ENCODE measurements at places on chromosomes 11 and 22.
A peak's percentile ranks its signal among the peaks of the same experiment; 100 is the strongest.

- DNase-seq: no peak
Observed at GRCh38 chr11:122832721-122833470, 5.4 kb upstream of the CRTAM start.

GRCh38 chr11:14544611-14545010 is 24.4 kb upstream of the PSMA1 start:
- no peak for DNase-seq

GRCh38 chr11:17700991-17701390 is 18.4 kb upstream of the MYOD1 start:
- DNase-seq: no peak

GRCh38 chr11:77200351-77201268 is 72.6 kb downstream of the MYO7A start:
- DNase-seq: no peak

DNA sequence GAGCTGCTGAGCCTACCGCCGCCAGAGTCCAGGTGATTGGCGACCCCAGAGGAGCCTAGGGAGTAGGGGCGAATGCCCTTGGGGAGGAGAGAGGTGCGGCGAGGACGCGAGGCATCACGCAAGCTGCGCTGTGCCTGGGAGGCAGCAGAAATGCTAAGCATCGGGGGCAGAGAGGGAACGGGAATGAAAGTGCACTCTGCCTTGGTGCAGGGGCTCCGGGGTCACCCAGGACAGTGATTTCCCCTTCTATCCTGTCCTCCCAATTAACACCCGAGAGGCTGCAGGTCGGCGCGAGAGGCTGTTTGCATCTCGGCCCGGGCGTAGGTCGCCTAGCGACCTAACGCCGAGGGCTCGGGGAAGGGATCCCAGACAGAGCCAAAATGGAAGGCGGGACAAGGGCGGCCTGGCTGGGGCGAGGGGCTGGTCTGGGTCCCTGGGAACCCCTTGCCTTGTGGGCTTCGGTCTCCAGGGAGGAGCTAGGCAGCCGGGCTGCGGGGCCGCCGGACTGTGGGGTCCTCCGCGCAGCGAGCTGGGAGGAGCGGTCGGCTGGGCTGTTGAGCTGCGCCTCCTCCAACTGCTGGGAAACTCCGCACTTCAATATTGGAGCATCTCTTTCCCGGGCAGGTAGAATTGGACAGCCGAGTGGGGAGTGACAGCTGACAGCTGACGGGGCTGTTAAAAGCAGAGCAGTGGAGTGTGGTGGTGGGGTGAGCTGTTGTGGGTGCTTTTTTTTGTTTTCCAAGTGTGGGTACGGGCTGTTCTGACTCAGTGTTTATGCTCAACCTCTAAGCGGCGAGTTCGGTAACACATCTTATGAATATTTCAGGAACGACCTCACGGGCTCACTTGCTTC is 657 bp downstream of the ELMOD1 start:
- no peak for DNase-seq

DNA sequence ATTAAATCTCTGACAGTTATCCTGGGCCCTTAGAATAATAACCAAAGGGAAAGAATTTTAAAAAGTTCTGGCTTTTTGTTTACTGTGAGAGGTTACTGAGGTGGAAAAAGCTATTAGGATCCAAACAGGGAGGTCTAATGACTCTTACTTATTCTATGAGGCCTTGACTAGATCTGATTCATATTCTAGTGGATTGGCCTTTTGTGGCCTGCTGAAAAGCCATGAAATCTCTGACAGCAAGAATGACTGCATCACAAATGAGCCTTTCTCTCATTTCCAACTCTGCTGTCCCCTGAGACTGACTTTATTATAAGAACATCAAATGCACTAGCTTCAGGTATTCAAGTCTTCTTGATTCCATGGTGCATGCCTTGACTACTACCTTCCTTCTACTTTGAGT is 1797.6 kb downstream of the LRRC4C start:
- no peak for DNase-seq

DNA sequence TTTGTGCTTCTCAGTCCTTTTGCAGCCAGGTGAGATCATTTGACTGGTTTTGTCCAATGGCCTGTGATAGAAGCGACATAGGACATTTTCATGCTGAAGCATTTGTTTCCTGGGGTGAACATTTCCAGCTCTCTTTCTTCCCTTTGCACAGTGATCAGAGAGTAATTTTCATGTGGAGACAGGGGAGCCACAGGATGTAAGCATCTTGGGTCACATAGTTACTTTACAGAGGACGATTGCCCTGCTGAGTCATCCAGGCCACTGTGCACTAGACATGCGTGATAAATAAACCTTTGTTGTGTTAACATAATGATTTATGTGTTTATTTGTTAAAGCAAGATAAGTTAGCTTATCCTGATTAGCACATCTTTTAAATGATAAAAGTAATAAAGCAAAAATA is 263.5 kb upstream of the CCDC179 start:
- DNase-seq: peak; percentile 50

GRCh38 chr11:117417342-117417741 is 89.7 kb downstream of the CEP164 start:
- no peak for DNase-seq

DNA sequence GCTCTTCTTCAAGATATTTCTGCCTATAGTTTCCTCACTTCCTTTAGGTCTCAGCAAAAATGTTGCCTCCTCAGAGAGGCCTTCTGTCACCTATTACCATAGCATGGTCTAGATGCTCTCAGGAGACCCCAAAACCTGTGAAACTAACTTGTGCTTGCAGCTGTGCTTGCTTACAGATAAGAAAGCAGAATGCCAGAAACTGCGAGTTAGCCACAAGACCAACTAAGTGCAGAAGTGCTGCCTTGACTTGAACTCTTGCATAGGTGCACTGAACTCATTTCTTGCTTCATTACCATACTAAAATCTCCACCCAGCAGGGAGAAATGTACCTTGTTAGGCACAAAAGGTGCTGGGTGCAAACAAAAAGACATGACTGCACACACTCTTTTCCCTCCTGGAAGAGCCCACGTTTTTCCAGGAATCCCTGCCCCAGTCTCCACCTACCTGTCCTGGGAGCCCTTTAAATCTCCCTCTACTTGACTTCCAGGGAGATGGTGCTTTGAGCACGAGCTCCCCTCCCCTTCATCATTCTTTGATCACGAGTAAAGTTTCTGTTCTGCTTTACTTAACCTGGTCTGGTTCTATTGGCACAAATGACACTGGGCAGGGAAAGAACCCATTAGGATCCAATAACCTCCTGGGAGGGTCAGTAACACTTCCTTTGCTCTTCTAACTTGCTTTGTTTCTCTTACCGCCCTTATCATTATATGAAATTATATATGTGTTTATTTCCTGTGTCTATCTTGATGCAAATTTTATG is 137.7 kb upstream of the DDI1 start:
- DNase-seq: no peak

DNA sequence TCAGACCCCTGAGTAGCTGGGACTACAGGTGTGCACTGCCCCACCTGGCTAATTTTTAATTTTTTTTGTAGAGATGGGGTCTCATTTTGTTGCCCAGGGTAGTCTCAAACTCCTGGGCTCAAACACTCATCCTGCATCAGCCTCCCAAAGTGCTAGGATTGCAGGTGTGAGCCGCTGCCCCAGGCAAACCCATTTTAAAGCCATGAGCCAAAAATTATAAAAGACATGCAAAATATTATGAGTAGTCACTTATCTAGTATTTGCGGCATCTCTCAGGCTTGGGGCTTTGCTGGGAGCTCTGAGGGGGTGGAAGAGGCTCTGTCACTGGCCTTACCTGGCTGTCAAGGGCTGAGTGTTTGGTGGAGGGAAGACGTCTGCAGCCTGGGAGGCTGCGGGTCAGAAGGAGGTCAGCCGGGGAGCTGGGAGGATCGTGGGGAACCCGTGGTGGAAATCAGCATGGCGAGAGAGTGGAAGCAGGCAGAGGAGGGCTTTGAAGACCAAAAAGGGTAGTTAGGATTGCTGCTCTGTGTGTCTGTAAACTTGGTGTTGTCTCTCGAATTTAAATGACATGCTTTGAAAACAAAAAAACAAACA is 69.1 kb upstream of the PARVG start:
- DNase-seq: no peak

DNA sequence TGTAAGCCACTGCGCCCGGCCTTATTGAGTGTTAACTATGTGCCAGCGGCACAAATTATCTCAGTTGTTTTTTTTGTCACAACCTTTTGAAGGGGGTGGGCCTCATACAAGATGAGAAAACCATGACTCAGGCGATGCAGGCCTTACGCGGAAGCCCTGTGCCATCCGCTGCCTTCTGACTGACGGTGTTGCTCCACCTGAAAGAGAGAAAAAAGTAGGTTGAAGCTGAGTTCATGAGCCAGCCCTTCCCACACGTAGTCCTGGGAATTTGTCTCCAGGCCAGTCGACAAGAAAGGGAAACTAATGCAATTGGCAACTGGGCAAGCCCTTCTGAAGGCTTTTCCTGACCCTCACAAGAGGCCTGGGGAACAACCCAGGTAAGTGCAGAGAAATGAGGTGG is 96.9 kb upstream of the CRYBB3 start:
- no peak for DNase-seq

GRCh38 chr11:128196235-128196634 is 391.1 kb downstream of the ETS1 start:
- DNase-seq: no peak

DNA sequence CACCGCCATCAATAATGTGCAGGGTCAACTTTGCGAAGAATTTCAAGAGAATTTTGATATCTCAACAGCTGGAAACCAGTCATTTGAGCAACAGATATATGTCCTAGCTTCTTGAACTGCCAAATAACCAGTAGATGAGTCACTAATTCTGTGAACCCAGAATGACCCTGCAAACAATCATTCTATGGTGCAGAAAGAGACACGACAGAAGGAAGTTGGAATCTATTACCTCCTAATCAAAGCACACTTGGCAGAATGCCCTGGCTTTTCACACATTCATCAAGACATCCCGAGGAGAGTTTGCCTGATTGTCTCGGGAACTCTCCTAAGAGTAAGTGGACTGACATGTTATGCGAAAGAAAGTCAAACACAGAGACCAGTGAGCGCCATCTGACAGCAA is 621.1 kb downstream of the OPCML start:
- peak; percentile 54 for DNase-seq

DNA sequence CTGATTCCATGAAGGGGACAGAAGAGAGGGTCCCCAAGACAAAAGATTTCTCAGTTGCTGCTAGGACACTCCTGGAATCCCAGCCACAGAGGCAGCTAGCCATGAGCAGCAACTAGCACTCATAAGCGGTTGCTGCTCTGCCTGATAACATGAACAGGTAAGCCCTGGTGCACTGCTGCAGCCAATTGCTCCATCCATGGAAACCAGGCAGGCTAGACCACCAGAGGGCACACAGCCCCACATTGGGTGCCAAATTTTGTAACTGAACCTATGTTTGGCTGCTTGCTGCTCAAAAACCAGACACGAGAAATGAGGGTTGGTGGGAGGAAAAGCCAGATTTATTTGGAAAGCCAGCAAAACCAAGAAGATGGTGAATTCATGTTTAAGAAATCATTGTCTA is 21.9 kb upstream of the QSER1 start:
- DNase-seq: peak; percentile 19

- DNase-seq: peak; percentile 92
Observed at GRCh38 chr11:72040491-72041363, 39.6 kb downstream of the NUMA1 start.

DNA sequence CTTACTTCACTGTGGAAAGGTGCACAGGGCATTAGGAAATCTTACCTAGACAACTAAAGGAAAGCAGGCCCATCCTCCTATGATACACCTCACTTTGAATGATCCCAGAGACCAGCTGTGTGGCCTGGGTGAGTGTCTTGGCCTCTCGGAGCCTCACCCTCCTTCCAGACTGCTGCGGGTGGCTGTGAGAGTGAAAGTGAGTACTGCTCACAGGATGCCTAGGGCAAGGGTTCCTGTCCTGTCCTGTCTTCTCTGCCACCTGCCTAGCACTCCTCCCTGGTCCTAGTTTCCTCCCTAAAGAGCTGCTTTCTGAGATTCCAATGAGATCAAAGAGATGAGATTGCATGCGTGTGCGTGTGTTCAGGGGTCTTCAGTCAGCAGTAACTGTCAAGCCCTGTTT is 19.5 kb upstream of the ADORA2A start:
- no peak for DNase-seq

GRCh38 chr11:56843816-56844215 is 95.3 kb upstream of the OR9G4 start:
- no peak for DNase-seq

DNA sequence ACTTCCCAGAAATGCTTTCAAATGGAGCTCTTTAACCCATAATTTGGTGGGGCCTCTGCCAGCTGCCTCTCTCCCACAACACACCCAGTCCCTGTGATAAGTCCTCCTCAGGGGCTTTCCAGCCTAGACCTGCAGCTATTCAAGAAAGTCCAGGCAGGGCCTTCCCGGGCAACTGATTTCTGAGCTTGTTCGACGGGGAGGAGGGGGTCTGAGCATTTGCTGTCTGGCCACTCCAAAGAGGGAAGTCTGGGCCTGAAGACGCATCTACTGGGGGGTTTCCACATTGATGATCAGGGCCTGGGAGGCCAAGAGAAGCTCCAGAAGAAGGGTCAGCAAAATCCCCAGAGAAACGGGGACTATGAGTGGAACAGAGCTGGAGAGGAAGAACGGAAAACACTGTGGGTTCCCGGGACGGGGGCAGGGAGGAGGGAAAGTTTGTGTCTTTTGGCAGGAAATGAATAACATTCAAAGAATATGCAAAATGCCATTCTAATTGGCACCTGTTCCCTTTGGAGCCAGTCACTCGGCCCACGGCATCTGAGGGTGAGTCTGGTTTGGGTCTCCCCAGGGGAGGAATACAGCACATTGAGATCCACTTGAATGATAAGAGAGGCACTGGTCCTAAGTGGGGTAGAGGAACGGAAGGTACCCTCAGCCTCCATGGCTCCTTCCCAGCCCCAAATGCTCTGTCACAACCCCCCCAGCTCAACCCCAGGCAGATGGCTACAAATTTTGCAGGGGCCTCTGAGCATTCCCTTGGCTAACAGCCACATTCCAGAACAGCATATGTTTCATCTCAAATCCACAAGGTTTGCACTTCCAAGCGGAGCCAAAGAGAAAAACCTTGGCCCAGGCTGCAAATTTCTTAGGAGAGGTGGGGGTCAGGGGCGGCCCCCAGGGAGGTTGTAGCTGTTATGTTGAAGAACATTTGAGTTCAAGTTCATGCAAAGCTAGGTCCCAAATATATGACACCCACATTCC is 72.0 kb downstream of the RPUSD4 start:
- DNase-seq: no peak

DNA sequence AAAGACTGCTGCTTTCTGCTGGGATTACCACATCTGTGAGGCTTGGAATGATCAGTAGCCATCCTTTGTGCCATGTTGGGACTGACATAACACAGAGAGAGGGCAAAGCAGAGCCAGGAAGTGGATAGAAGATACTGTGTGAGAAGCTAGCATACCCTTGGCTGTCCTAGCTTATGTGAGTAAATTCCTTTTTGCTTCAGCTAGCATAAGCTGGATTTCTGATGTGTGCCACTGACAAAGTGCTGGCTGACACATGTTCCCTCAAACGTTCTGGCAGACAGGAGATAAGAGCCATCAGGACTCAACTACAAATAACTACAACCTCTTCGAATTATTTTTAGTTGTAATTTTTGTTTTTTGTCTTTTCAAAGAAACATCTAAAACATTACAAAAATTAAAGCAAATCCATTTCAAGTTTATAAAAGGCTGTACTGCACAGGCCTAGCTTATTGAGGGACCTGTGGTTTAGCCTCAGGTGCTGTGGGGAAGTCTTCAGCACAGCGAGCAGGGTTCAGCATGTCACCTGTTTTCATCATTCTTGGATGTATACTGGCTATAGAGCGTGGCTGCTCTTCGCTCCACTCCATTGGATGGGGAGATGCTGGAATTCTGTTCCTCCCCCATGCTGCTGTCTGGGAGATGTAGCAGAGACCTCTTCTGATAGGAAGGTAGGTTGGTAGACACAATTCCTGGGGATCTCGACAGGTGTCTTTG is 120.9 kb downstream of the SWAP70 start:
- no peak for DNase-seq

- DNase-seq: no peak
Observed at GRCh38 chr22:19580291-19580890, 56.2 kb upstream of the CLDN5 start.

Data from DMS153 (cell line).